Activated naive CD8-positive, alpha-beta T cell treated with anti-CD3 and anti-CD28 coated beads, Interleukin-2, amount 10 ng/mL, durations not matched to agents 7 days and 5 days (primary cell): ENCODE measurements at places on chromosomes 6 and 20.

GRCh38 chr6:42453654-42454427 is 2.1 kb upstream of the TRERF1 start:
- peak; percentile 45 for DNase-seq

- DNase-seq, result no peak
Observed at GRCh38 chr6:116115781-116116180, 10.2 kb downstream of the COL10A1 start.

DNA sequence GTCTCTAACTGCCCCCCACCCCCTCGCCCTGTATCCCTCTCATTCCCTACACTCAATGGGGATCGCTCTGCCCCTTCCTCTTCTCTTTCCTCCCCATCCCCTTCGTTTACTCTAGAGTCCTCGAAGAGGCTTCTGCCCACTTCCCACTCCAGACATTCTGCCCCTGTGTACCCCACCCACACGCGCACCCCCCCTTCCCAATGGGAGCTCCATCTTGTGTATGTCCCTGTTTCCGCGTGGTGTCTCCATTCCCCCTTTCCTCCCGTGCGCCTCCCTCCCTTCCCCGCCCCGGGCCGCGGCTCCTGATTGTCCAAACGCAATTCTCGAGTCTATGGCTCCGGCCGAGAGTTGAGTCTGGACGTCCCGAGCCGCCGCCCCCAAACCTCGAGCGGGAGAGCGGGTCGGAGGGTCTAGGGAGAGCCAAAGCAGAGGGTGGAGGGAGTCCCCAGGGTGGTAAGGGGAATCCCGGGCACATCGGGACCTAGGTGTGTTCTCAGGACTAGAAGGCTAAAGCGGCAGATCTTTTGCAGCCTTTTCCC is 679 bp upstream of the RING1 start:
- DNase-seq, result no peak

DNA sequence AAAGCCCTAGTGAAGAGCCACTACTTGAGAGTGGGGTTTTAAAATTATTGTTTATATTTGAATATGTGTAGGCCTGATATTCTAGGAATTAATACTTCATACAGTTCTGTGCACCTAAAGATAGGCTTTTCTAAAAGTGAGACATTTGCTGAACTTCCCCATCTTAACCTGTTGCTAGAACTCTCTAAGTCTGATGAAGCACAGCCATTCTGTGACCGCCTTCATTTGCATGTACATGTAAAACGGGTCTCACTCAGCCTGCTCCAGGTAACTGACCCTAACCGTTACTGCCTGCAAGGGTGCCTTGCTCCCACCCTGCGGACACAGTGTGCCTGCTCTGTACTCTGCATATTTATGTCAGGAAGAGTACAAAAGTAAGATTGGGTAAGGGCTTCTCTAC is 44.3 kb upstream of the IRF4 start:
- DNase-seq, result no peak

GRCh38 chr6:125097186-125097585 is 56.4 kb upstream of the TPD52L1 start:
- DNase-seq, result no peak

DNA sequence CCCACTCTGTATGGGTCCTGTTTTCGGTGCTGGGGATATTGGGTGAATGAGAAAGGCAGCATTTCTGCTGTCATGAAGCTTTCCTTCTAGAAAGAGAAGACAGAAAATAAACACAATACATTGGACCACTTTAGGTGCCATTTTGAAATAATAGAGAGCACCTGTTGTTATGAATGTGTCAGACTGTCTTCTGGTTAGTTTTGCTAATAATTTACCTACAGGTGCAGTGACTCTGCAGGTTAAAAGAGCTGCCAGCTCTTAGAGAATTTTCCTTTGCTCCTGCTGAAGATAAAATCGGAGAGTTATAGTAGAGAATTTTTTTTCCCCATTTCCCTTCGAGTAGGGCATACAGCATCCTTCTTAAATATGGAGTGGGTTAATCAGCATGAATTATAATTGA is 21.9 kb upstream of the GCLC start:
- no peak for DNase-seq

GRCh38 chr20:10590950-10591671 is 82.7 kb downstream of the JAG1 start:
- no peak for DNase-seq

GRCh38 chr20:43915211-43916072 is 790 bp downstream of the TOX2 start:
- DNase-seq, result peak; percentile 49

DNA sequence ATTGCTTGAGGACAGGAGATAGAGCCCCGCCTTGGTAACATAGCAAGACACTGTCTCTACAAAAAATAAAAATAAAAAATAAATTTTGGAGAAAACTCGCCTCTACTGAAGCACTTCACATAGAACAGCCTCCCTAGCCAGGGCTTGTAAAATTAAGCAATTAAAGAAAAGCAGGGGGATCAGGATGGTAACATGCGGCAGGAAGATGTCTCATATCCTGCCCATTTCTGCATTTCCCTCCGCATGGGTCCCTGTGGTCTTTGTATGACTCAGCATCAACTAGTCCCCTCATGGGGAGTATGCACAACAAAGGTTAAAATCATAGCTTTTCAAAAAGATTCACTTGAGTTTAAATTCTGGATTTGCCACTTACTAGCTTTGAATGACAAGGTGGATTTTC is 379.0 kb downstream of the EPHA7 start:
- no peak for DNase-seq

DNA sequence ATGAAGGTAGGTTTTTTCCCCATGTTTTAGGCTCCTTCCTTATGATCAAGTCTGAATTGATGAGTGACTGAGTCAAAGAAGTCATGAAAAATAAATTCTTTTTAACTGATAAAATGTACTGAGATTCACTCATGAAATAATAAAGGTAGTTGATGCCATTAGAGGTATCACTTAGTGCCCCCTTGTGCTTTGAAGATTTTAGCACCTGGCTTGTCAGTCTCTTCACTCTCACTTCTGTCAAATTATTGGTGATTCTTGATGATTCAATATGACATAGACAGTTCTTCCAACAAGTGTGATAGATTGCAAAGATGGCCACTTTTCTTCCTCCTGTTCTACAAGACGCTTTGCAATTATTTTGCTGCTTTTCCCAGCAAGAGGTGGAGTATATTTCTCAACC is 4.2 kb upstream of the DLK2 start:
- no peak for DNase-seq

DNA sequence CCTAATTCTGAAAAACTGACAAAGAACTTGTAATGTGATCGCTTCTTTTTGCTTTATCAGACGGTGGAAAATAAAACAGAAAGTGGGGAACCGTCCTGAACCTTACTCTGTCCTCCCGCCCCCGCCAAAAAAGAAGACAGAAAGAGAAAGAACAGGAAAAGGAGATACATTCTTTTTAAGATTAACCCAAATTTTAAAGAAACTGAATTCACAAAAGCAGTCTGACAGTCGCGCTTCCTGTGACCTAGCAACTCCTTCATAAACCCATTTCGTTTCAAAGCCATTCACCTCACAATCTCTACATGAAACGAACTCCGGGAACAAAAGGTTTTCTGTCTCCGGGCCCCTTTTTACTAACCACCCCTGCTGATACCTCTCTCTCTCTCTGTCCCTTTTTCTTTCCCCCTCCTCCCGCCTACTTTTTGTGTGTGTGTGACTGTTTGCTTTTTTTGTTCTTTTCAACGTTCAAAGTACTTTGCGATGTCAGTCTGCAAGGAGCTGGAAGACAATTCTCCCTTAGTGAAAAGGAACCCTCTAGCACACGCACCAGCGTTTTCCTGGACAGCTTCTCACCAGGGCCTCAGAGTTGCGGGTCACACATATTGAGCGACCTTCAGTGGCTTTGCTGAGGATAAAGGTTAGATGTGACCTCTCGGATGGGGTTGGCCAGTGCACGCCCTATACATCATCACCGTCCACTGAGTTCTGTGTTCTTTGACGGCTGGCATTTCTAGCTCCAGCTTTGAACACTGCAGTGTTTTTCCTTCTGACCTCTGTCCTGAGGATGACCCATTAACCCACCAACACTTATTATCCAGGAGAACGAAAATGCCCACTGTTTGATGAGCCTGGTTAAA is 530 bp upstream of the NEDD9 start:
- peak; percentile 35 for DNase-seq

DNA sequence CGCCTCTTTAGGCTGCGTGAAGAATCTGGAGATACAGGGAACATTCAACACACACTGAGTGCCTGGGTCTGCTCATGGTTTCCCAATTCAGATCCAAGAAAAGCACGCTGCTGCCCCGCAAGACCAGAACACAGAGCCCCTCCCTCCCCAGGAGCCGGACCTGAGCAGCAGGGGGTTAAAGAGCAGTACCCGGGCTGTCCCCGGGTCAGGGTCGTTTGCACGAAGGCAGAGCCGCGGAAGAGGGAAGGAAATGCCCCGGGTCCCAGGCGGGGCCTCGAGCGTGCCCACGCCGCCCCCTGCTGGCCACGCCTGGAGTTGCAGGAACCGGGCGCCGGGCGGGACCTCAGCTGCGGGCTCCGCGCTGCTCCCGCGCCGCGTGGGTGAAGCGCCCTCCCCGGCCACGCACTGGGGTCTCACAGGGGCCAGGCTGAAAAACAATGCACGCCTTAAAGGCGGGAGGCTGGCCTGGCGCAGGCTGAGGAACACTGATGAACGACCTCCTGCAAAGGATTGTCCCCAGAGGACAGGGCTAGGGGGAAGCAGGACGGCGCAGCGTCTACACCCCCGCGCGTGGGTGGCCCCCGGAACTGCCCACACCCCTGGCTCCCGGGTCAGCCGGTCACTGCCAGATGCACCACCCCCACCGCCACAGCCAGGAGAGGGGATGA is 48.9 kb downstream of the ANKRD60 start:
- DNase-seq, result peak; percentile 89

GRCh38 chr6:137823826-137824555 is 43.1 kb upstream of the TNFAIP3 start:
- peak; percentile 64 for DNase-seq

DNA sequence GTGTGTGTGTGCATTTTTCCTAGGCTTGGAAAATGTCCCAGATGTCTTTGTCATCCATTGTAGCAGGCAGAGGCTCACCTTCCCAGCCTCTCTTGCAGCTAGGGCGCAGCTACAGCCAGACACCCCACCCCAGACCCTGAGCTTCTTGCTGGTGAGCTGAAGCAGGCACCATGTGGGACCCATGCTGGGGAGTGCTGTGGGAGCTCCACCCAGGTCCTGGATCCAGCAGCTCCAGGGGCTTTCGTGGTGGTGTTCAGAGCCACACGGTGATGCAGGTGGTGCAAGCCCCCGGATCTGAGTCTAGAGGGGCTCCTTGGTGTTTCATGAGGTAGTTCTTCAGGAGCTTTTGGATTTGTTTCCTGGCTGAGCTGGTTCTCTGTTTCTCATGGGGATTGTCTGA is 56.0 kb upstream of the ZFP64 start:
- no peak for DNase-seq

GRCh38 chr20:63700199-63701050 is 4.0 kb downstream of the TNFRSF6B start:
- DNase-seq, result peak; percentile 32

- no peak for DNase-seq
Observed at GRCh38 chr20:59829786-59830664, 103.4 kb downstream of the SYCP2 start.

- DNase-seq, result no peak
Observed at GRCh38 chr6:111551521-111552231, 54.0 kb downstream of the TRAF3IP2 start.

GRCh38 chr6:38171997-38172738 is 352.6 kb downstream of the ZFAND3 start:
- no peak for DNase-seq

DNA sequence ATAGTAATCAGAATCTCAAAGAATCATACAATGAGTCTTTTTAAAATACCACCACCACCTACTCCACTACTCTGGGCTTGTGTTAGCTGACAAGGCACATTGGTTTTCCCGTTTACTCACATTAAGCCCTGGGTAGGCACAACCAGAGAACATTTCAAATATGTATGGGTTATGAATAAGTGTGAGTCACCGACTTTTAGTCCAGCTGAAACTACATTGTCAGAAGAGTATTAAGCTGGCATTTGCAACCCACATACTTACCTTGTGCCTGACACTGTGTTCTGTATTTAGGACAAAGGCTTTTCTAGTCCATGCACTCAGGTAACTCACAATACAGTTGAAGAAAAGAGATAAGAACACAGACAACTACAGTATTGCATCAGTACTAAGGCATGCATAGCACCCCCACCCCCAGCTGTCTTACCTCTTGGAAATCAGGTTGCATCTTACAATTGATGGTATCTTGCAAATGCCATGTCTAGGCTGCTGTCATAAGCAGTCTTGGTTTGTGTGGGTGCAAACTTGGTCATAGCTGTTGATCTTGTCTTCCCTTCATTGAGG is 40.3 kb upstream of the AHI1 start:
- no peak for DNase-seq

DNA sequence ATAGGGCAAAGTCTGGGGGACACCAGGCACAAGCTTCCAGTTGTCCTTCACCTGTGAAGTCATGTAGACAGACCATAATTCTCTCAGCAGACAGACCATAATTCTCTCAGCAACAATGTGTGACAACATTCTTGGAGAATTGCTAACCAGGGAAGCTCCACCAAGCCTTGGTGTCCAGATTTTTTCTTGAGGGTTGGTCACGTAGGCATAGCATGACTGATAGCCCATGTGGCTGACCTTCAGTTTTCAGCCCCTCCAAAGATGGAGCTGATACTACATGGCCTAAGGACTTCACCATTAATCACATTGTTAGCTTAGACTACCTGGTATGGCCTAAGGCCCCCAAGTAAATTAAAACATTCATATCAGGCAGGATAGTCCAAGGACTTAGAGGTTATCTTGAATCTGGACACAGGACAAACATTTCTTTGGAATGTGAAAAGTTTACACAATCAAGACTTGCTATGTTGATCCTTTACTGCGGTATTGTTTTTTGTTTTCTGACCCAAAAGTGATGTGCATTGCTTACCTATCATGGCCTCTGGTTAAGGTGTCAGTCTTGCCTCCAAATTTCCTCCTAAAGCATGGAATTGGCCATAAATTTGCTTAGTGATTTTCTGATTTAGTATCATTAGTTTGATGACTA is 76.9 kb downstream of the CEP57L1 start:
- DNase-seq, result no peak

DNA sequence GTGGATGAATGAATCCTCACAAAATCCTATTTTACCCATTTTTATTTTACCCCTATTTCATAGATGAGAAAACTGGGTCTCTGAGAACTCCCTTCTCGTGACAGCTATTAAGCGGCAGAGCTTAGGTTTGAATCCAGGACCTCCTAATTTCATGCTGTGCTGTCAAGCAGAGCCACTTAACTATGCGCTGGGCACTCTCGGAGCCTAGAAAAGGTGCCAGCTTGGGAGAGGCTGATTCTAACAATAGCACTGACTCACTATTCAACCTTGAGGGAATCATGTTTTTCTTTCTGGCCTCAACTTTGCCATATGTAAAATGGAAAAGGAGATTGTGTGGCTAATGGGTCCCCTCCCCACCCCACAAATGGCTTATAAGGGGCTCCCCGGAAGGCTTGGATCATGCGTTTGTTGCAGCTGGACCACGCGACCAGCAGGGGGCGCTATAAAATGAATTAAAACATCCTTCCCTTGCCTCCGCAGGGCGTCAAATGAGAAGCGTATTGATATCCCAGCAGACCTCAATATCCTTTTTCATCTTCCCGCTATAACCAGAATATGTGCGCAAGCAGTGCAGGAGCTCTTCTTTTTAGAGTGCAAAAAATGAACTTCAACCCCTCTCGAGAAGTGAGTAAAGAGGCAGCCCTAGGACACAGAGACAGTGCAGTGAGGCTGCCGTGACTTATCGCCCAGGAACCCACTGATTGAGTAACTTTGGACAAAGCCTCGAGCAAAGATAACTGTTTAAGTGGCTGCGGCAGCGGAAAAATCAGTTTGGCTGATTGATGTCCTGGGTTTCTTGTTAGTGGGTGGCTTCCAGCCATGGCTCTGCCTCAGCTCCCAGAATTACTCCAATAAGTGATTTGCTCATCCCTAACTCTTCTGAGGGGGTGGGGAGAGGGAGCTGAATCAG is 12.8 kb upstream of the PDYN start:
- DNase-seq, result no peak
